ENCODE measurements at places on chromosomes 16 and 17.
A peak's percentile ranks its signal among the peaks of the same experiment; 100 is the strongest.

DNA sequence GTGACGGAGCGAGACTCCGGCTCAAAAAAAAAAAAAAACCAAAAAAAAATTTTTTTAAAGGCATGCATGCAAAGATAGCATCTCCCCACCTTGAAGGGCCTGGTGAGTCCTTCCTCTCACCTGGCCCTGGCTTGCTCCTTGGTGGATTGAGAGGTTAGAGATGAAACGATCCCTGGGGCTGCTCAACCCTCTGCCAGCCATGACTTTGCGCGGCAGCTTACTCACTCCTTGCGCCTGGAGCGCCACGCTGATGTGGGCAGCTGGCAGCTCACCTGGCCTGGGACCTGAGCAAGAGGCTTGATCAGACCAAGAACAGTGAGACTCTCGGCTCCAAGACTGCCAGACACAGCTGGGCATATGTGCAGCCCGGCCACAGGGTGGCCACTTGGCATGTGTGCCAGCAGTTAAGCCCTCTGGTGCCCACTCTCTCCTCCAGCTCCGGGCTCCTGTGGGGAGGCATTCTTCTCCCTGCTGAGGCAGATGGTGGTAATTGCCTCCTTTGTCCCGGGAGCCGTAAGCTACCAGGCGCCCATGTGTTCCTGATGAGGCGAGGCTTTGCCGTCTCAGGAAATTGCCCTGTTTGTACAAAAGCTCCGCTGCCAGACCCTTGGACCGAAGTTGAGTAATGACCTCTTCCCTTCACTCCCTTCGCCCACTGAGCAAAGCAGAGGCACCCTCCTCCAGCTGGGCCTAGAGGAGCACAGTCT is 5.1 kb upstream of the EVPL start:
- peak; percentile 38 for DNase-seq

DNA sequence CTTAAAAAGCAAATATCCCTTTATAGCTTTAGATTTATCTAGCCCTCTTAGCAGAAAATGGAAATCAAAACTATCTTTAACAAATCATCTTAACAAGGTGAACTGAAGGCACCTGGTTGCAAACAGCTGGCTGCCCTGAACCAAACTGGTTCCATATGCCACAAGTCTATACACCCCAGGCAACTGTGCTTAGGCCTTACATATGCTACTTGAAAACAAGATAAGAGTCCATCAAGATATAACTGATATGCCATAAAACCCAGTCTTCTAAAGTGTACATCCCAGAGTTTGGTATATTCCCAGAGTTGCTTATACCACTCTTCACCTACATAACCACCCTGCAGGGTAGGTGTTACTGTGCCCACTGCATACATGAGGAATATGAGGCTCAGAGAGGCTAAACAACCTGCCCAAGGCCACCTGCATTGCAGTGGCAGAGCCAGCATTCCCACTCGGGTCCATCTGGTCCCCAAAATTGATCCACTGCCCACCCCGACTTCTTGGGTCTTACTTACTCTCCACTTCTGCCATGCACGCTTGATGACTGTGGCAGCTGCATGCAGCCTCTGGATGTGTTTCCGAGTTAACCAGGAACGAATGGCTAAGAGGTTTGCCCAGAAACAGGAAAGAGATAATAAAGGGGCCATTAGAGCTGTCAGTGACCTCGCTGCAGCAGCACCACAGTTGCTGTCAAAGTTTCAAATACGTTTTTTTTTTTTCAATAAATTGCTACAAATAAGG is 12.2 kb downstream of the ZNHIT3 start:
- DNase-seq = no peak

GRCh38 chr17:57125866-57126265 is 40.8 kb downstream of the AKAP1 start:
- DNase-seq = no peak

DNA sequence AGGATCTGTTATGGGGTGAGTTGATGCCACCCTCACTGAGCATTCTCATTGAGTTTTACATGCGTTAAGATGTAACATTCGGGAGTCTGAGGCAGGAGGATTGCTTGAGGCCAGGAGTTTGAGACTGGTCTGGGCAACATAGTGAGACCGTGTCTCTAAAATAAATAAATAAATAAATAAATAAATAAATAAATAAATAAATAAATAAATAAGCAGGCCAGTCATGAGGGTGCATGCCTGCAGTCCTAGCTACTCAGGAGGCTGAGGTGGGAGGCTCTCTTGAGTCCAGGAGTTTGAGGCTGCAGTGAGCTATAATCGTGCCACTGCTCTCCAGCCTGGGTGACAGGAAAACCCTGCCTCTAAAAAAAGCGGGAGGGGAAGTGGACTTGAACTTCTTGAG is 90.3 kb downstream of the SNX29 start:
- DNase-seq = no peak

GRCh38 chr16:4415538-4416199 is 727 bp downstream of the CORO7 start:
- peak; percentile 86 for DNase-seq

GRCh38 chr17:40952661-40953060 is 14.1 kb downstream of the KRT39 start:
- DNase-seq = no peak

GRCh38 chr16:87331241-87331801 is 14.1 kb upstream of the C16orf95 start:
- DNase-seq = no peak

DNA sequence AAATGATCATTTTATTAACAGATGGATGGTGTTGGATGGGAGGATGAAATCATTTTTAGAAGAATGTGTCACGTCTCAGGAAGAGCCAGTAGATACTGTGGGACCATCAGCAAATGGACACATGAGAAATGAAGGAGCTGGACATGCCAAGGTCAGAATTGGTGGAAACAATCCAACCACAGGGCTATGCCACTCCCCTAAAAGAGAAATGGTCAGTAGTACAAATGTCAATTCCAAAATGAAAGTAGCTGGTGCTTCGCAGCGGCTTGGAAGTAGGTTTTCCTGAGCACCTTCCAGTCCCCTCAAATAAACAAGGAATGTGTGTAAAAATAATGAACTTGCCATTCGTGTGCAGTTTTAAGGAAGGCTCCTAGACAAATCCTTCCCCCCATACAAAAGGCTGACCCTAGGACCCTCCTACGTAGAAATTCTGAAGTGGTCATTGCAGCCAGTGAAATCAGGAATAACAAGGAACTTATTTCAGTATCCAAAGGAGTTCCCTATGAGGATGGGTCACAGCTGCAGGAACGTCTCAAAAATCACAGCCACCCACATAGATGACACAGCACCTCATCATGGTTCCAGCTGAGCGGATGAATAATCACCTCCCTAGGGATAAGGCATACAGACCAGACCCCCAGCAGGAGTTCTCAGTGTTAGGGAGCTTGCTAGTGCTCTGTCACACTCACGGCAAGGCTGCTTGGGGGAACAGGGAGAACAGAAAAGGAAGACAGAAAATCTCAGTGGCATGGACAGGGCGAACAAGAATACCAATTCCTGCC is 239.2 kb downstream of the HS3ST3A1 start:
- no peak for DNase-seq

GRCh38 chr17:52660692-52661091 is 502.2 kb upstream of the CA10 start:
- DNase-seq = no peak

GRCh38 chr16:17776888-17777287 is 306.1 kb upstream of the XYLT1 start:
- DNase-seq = no peak

DNA sequence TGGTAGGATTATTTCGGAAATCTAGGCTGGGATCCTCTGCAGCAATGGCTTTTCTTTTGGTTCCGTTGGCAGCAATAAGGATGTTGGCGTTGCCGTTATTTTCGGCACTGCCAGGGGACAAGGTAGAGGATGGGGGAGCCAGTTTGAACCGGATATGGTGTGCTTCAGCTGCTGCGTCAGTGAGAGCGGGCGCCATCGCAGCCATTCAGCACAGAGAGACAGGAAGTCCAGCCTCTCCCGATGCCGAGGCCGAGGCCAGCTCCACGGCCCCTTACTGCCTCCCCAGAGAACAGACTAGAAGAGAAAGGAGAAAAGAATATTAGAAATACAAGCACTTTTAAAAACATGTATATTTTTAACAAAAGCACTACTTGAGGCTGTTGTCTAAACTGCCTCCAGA is 21.3 kb downstream of the KANSL1 start:
- DNase-seq = no peak

DNA sequence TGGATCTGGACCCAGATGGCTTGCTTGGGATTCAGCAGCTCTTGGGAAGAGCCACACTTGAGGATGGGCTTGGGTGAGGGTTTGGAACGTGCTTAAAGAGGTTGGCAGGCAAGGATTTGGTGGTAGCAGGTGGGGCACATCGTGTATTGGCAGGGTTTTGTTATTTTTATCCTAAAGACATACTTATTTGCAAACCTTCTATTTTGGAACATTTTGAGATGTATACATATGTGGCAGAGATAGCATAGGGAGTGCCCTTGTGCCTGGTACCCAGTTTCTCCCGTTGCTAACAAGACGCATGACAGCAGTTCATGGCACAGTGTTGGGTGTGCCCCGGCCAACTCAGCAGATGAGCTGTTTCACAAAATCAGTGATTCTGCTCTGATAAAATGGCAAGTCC is 9.1 kb downstream of the BANP start:
- DNase-seq = no peak

DNA sequence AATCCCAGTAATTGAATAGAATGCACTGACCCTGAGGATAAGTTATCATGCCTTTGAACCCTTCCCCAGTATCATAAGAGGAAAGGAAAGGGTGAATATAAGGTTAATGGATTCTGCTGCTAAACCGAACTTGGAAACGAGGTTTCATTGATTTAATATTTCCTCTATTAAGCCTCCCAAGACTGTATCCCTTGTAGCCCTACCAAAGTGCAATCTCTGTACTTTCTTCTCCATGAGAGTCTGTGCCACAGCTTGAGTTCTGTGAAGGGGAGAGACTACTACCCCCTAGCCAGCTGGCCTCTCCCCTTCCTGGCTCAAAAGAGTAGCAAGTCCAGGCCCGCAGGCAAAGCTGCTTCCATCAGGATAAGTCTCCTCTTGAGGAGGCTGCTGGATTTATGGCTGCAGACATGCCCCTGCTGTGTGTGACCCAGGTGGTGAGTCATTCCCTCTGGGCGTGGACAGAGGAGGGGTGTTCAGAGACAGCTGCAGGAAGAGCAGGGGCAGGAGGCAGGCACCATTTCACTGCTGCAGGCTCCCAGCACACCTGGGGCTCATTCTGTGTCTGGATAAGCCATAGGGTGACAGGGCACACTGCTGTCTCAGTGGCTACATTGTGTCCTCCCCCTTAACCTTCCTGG is 58.4 kb downstream of the TOM1L2 start:
- DNase-seq = peak; percentile 59

DNA sequence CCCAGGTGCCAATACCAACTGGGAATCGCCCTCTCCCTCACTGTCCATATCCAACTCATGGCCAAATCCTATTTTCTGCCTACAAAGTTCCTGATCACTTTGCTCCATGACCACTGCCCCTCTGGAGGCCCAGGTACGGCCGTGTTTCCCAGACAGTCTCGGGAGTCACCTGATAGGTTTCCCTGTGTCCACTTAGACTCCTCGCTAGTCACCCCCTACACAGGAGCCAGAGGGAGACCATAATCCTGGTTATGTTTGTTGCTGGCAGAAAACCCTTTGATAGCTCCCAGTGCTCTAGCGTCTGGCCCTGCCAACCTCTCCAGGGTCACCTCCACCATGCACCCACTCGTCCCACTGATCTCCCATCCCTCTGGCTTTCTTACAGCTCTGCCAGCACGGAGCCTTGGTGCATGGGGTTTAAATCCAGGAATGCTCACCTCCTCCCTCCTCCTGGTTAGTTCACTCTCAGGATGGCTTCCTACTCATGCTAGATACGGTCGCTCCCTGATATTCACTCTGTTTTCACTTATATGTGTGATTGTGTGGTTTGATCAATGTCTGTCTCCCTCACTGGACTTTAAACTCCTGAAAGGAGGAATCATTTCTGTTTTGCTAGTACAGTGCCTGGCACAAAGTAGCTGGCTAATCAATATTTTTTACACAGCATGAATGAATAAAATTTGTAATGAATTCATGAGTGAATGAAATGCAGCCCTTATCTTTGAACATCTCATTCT is 7.5 kb upstream of the CALB2 start:
- no peak for DNase-seq

DNA sequence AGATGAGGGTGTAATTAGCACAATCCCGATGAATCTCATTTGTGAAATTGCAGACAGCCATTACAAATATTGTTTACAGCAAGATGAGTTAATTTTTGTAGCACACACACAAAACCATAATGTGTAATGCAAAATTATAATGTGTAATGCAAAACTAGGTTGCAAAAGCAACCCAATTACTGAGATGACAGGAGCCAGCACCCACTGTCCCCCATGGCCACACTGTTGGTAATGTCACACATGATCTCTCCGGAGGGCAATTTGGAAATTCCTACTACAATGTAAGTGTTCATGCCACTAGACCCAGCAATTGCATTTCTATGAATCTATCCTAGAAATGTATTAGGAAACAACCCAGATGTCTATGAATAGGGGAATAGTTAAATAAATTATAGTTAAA is 76.9 kb downstream of the MARF1 start:
- DNase-seq = no peak

GRCh38 chr17:10875984-10876555 is 38.2 kb upstream of the PIRT start:
- peak; percentile 53 for DNase-seq

GRCh38 chr17:7220593-7221277 is 997 bp downstream of the ACADVL start:
- peak; percentile 91 for DNase-seq

DNA sequence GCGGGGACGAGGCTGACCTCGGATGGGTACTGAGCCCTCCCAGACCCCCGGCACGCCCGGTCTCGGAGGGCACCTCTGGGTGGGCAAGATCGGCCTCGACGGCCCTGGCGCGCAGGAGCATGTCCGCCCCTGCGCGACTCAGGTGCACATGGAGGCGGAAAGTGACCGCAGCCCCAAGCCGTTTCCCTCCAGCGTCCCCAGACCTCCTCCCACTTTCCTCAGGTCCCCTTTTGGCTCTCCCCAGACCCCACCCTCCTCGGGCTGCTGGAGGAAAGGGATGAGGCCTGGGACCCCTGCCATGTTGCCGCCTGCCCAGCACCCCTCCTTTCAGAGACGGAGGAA is 10.0 kb downstream of the RPL19 start:
- no peak for DNase-seq

DNA sequence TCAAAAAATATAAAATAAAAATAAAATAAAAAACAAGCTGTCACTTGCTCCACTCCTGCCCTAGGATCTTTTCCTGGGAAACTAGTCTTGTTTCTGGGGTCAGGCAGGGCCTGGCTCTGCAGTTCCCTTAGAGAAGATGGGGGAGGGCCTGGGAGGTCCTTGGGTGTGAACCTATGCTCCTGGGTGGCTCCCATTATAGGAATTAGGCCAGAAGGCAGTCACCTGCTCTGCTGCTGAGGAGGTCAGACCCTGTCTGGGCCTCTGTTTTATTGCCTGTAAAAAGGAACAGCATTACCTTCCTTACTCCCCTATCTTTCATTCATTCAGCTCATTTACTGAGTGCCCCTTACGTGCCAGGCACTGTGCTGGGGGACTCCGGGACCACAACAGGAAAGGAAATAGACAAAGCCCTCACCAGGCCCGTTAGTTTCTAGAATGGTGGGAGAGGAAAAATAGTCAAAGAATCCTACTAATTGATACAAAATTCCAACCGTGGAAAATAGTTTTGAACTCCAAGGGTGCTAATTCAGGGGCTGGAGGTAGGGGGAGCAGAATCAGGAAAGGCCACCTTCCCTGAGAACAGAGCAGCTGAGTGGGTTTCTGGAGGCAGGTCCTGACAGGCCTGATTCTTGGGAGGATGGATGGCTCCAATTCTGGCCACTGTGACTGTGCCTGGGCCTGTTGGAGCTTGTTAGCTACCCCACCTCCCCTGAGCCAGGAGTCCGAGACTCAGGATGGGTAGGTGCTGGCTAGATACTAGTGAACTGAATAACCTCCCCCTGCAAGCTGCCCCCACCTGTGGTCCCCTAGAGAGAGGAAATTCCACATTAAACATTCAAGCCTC is 1.3 kb upstream of the SLC46A1 start:
- no peak for DNase-seq

Measured in hematopoietic multipotent progenitor cell treated with erythropoietin and hydrocortisone succinate and interleukin-3 and kit ligand, for 4 days (in vitro differentiated cells).